Activated B cell treated with CpG ODN at 0.5 μM for 24 hours (primary cell): ENCODE measurements at places on chromosomes 16 and 17.

GRCh38 chr16:89633064-89633631 is 19.7 kb downstream of the DPEP1 start:
- no peak for DNase-seq

- DNase-seq = no peak
These were observed 69.6 kb upstream of the ATP2A3 start for GRCh38 chr17:4033751-4034251.

DNA sequence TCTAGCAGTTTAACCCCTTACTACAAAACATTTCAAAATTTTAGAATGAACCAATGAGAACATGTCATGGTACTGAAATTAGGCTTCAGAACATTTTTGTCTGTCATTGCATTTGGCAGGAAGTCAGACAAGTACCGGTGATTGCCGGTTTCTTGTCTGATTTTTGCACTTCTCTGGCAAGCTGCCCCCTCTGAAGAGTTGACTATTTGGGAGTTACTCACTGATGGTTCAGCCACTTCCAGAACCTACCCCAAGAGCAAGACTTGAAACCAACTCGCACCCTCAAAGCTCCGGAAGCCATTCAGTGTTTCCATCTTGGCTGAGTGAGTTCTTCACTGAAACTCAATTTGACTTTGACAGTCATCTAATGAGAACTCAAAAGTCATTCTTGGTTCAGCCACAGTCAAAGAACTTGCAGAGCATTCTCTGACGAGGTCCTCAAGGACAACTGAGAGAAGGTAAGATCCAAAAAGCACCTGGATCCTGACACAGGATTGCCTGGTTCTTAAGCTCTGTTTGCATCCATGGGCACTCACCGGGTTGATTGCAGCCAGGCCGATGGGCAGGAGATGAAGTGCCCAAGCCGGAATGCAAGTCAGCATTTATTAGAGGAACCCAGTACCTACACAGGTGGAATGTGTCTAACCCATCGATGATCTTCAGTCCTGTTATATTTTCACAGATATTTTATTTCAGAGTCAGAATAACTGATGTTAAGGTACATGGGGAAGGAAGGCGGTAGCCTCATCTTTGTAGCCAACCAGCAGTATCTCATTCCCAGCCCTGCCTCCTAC is 93.6 kb downstream of the USP22 start:
- DNase-seq = no peak

DNA sequence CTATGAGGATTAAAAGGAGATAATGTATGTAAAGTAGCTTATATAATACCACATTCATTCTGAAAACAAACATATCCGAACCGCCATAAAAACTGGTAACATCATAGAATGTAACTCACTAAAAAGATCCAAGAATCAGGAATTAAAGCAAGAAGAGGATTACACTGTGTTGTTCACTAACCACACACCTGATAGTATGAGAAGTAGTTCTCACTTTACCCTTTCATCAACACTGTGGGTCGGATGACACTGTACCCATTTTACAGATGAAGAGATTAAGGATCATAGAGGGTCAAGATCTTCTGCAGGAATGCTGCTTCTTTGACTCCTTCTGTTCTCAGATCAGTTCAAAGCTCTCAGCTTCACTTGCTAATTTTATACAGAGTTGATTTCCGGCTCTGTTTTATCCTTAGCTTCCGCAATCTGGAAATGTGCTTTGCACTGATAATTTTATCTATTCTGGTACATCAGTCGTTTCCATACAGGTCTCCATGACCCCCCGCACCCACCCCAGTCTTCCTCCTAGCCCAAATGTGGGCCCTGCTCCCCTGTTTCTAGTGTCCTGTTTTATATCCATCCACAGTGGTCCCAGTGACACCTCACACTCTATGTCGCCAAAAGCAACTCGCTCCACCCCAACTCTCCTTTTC is 288.6 kb upstream of the CCL2 start:
- no peak for DNase-seq

DNA sequence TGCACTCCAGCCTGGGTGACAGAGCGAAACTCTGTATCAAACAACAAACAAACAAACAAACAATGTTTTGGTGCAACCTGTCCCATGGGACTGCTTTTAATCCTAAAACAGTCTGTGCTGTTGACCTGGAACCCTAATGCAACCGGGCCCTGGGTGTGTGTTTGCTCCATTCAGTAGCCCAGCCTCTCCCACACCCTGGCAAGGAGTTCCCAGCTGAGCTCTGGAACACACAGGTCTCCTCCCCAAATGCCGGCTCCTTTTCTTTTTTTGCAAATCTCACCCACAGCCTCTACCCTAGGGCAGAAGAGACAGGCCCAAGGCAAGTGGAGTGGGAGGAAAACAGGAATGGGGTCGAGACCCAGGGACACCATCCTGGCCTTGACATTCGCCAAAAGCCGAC is 29.8 kb upstream of the RASD1 start:
- no peak for DNase-seq

DNA sequence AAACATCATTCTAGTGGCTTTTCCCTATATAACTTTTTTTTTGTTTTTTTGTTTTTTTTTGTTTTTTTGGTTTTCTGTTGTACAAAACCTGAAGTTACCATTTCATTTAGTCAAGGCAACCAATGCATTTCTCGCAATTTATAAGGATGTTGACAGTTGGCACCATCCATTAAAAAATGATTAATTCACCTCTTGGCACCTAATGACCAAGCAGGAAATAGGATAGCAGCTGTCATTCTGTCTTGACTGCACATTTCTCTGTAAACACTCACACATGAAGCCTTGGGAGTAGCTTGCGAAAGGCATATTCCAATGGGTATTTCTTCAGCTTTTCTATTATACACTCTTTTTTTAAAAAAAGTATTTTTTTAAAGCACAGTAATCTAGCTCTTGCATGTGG is 77.5 kb downstream of the SYCE1L start:
- DNase-seq = no peak

DNA sequence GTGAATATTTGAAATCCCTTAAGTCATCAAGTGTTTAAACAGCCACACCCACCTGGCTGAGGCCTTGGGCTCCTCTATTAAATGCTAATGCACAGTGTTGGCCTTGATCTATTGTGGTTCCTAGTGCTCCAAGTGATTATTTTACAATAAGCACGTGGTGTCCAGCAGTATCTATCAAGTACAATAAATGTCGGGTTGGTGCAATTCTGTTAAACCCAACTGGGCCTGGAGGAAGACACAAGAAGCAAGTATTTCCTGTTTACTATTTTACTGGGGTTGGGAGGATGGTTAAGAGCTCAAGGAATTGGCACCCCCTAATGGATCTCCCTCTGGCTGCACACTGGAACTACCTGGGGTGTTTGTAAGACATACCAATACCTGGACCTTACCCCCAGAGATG is 72.1 kb upstream of the HNF1B start:
- no peak for DNase-seq
